ENCODE measurements at places on chromosomes 2 and 18.

- no peak for DNase-seq
Observed at GRCh38 chr2:232211743-232212686, 166.5 kb upstream of the ALPP start.

- DNase-seq: no peak
Observed at GRCh38 chr2:232374356-232374755, 4.2 kb upstream of the ALPP start.

GRCh38 chr18:48017635-48018034, 87.2 kb upstream of the SMAD2 start:
- no peak for DNase-seq

GRCh38 chr2:240302041-240302440, 133.4 kb upstream of the GPC1 start:
- no peak for DNase-seq

DNA sequence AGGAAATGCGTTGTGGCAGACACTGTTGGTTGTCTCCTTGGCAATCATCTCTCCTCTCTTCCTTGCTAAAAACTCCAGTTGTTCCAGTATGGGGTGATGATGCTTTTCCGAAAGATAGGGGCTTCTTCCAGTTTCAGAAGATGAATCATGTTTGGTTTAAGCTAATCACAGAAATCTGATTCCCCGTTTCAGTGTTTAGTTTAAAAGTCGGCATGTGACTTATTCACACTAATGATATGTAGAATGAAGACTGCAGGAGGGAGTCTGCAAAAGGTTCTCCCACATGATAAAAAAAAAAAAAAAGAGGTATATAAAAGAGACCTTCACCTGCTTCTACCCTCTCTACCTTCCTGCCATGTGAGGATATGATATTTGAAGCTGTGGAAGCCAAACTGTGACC, 239.0 kb upstream of the SIX2 start:
- no peak for DNase-seq

DNA sequence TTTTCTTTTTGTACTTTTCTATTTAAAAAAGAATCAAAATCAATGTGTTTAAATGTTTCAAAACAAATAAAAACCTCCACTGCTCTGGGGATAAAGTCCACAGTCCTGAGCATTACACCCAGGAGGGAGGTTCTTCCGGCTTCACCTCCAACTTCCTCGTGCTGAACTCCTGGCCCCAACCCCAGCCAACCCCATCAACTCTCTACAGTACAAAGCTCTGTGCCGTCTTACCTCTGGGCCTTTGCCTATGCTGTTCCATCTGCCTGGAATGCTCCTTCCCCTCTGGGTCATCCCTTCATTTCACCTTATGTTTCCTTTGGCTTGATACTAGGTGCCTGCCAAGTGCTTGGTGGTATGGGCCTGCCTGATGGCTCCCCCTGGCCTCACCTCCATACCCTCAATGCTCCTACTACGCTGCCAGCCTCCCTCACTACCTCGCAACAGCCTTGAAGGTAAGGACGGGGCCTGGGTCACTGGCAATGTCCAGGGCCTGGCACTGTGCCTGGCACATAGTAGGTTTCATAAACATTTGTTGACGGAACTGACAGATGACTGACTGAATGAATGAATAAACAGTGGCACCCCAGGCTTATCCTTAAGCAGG, 28.8 kb downstream of the SDC1 start:
- DNase-seq: no peak

GRCh38 chr18:13809531-13810255, 14.3 kb upstream of the MC5R start:
- no peak for DNase-seq

DNA sequence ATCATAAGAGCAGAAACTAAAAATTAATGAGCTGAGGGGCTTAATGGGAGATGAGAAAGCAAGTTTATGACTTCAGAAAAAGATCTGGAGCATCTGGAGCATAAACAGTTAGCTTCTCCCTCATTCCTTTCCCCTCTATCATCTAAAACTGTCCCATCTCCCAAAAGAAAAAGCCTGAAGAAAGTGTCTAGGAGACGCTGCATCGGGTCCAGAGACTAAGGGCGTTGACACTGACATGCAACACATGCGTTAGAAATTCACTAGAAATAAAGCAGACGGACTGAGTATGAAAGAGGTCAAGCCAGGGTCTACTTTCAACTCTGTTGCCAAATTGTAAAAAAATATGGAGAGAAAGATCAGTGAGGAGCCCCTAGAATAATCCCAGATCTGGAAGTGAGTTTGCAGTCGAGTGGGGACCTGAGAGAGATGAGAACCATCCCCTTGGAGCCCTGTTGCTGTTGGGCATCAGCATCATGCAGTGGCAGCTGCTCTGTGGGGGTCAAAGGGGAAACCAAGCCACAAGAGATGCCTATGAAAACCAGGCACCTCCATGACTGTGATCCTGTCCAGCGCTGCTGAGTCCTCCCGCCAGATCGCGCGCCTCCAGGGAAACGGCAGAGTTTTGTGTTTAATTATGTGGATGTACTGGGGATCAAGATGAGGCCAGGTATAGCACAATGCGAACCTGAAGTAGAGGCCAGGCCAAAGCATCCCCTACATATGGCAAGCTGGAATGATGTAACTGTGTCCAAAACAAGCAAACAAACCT, 13.9 kb downstream of the ANTXR1 start:
- no peak for DNase-seq

GRCh38 chr2:24676493-24676892, 116.7 kb downstream of the PTRHD1 start:
- DNase-seq: no peak

GRCh38 chr2:211534632-211535031, 978.2 kb downstream of the CPS1 start:
- DNase-seq: no peak

DNA sequence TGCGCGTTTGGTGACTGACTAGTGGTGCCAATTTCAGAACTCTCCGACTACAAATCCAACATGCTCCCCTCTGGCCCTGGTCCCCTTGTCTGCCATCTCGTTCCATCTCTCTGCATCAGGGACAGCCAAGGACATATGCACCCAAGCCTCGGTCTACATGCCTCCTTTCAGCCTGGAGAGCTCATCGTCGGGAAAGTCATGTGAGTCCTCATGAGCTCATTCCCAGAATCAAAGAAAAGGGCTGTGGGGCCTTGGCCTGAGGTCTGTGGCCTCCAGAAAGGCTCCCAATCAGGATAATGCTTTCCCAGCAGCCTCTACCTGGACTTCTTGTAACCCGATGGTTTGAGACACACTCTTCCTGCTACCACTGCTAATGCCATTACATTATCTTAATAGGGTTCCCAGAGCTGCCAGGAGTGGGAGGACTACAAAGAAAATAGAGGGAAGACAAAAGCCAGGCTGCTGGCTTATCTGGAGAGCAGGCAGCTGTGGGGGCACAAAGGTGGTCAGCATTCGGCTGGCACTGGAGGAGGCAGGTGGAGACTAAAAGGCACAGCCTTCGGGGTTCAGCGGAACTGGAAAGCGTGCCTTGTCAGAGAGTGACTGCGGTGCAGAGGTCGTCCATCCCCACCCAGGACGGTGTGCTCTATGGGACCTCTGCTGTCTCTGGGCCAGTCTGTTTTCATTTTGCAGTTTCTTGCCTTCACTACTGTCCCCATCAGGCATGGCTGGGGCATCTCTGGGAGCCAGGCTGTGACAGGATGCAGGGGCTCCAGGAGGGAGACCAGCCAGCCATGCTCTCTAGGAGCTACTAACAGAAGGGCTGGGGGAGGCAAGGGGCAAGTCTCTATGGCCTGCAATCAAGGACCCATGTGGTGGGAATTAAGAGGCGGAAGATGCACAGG, 104.4 kb upstream of the SMAD2 start:
- no peak for DNase-seq

DNA sequence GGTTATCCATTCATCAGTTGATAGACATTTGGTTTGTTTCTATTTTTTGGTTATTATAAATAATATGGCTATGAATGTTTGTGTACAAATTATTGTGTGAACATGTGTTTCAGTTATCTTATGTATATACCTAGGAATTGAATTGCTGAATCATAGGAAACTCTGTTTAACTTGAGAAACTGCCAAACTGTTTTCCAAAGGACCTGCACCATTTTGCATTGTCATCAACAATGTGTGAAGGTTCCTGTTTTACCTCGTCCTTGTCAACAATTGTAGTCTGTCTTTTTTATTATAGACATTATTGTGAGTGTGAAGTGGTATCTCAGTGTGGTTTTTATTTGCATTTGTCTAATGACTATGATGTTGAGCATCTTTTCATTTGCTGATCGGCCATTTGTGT, 17.1 kb downstream of the PDK1 start:
- no peak for DNase-seq

DNA sequence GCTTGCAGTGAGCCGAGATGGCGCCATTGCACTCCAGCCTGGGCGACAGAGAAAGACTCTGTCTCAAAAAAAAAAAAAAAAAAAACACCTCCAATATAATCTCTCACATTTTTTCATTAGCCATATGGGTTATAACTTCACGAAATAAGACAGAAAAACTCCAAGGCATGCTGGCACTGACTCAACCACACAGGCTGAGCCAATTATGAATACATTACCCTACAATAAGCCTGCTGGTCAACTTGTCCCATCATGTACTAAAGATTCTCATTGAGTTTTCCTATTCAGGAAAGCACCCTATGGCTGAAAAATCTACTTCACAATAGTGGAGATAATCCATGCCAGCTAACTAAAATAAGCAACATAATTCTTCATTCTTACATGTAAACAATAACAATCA, 12.8 kb upstream of the MAP3K20 start:
- no peak for DNase-seq

DNA sequence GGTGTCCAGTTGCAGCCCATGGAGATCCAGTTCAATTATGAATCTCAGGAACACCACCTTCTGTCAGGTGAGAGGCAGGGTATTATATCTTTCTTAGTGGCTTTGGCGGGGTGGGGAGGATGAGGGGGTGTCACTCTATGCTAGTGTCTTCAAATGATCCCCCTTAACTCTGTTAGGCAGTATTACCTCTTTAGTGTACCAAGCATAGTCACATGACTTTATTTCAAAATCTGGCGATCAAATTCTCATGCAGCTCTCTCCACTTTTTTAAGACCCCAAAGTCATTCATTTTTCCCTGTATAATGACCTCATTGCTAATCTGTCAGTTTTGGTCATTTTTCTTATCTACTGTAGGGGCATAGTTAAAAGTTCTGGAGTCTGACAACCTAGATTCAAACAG, 1.1 kb upstream of the ZSCAN30 start:
- no peak for DNase-seq

GRCh38 chr18:51537487-51537886, 340.0 kb upstream of the MEX3C start:
- no peak for DNase-seq

- DNase-seq: no peak
Observed at GRCh38 chr18:59719544-59720181, 22.4 kb upstream of the CCBE1 start.

Measured in stimulated activated CD8-positive, alpha-beta memory T cell treated with anti-CD3 and anti-CD28 coated beads, Interleukin-7, amount 100 ng/mL, for 24 hours (primary cell).